ENCODE measurements at places on chromosomes 6 and 20.
A peak's percentile ranks its signal among the peaks of the same experiment; 100 is the strongest.

GRCh38 chr6:41739041-41739440, 3.6 kb upstream of the TFEB start:
- DNase-seq, result no peak

- DNase-seq, result no peak
Observed at GRCh38 chr6:150717419-150717818, 117.7 kb downstream of the PLEKHG1 start.

- DNase-seq, result peak; percentile 58
Observed at GRCh38 chr6:422433-423054, 31.0 kb downstream of the IRF4 start.

GRCh38 chr6:41551857-41552256, 5.7 kb downstream of the FOXP4 start:
- no peak for DNase-seq

DNA sequence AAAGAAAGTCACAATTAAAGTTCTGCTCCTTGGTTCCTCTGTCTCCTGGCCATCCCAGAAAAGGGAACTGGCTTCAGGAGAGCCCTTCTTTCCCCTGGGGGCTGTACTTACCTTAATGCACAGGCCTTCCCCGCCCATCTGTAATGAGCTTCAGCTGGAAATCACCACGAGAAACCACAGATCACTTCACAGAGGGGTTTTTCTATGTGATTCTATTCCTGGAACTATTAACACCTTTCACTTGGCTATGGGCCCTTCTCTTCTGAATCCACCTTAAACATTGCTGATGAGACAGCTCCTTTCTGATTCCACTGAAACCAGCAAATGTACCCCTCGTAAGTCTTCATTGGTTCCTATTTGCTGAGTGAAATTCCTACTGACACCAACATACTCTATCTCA, 80.7 kb downstream of the FOXF2 start:
- DNase-seq, result no peak

DNA sequence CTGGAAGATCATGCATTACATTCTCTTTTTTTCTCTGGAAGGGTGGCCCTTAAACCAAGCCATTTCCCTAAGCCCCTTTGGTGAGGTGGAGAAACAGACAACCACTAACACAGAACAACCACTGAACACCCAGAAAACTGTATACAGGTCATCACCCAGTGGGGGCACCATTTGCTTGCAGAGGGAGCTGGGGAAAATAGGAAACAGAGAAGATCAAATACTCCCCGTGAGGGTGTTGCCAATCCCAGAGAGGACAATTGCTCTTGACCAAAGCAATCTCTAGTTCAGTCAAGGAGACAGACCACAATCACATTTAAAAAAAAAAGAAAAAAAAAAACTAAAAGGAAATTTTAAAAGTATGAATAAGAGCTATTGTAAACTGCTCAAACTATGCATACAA, 865 bp upstream of the DAAM2 start:
- DNase-seq, result no peak

DNA sequence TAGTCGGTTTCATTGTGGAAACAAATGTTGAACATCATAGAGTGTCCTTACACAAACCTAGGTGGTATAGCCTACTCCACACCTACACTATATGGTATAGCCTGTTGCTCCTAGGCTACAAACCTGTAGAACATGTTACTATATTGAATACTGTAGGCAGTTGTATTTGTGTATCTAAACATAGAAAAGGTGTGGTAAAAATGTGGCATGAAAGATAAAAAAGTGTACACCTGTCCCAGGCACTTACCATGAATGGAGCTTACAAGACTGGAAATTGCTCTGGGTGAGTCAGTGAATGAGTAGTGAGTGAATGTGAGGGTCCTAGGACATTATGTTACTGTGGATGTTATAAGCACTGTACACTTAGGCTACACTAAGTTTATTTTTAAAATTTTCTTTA, 103.0 kb downstream of the ZFAND3 start:
- DNase-seq, result no peak

- no peak for DNase-seq
Observed at GRCh38 chr6:20835315-20836010, 301.2 kb downstream of the CDKAL1 start.

DNA sequence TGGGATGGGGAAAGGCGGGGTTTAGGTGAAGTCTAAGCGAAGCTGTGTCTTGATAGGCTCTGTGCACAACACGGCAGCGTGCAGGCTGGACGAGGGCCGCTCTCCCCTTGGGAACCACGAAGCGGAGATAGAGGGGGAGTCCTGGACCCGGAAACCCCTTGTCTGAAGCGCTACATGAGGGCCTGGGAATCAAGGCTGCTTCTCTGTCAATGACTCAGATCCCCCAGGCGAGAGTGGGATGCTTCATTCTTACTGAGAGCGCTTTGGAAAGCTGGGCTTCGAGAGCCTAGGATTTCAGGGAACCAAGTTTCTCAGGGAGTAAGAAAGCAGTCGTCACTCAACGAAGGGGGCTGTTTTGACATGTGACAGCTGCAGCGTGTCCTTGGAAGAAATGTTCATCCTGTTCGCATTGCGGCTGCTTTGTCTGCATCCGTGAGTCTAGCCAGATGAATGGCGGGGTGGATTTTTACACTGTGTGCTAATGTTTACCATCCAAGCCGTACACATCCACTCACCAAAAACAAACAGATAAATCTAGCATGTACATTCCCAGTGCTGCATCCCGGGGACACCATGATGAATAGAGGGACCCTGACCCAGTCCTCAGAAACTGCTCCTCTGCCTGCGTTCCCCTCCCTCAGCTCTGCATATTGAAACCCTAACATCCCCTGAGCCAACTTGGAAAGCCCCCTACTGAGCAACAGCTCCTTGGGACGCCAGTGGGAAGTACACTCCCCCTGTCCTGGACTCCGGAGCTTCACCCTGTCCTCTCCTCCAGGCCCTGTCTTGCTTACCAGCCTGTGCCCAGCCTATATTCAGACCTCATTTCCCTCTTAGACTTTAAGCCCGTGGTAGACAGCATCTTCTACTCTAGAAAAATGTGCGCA, 24.5 kb upstream of the RTF2 start:
- no peak for DNase-seq

DNA sequence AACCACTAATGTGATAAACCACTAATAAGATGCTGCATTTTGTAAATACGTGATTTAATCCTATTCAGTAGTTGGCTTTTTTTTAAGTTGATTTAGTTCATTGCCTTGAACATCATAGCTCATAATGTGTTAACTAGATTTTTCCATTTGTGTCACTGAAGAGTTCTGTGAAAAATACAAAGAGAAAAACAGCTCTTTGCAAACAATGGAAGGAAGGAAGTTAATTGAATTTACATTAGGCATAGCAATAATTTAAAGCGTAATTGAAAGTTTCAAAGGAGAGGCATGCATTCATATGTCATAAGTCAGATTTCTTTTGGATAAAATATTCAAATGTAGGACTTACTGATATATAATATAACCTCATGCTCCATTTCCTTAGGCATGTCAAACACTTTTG, 102.3 kb downstream of the TBC1D7 start:
- DNase-seq, result no peak

DNA sequence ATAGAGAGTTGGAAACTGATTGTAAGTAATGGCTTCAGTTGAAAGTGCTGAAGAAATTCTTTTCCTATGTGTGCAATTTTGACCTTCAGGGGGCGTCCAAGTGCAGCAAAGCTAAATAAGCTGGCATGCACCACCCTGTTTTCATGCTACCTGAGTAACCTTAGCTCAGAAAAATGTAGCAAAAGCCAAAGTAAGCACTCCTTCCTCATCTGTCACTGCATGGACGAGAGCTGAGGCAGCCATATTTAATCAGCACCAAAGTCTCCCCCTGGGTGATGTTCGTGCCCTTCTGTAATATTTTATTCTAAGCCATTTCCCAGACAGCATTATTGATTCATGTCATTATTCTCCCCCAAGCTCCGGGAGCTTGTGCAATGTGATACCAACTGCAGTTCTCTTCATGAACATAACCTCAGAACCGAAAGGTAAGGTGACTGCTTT, 123.1 kb downstream of the RPS12 start:
- DNase-seq, result no peak

DNA sequence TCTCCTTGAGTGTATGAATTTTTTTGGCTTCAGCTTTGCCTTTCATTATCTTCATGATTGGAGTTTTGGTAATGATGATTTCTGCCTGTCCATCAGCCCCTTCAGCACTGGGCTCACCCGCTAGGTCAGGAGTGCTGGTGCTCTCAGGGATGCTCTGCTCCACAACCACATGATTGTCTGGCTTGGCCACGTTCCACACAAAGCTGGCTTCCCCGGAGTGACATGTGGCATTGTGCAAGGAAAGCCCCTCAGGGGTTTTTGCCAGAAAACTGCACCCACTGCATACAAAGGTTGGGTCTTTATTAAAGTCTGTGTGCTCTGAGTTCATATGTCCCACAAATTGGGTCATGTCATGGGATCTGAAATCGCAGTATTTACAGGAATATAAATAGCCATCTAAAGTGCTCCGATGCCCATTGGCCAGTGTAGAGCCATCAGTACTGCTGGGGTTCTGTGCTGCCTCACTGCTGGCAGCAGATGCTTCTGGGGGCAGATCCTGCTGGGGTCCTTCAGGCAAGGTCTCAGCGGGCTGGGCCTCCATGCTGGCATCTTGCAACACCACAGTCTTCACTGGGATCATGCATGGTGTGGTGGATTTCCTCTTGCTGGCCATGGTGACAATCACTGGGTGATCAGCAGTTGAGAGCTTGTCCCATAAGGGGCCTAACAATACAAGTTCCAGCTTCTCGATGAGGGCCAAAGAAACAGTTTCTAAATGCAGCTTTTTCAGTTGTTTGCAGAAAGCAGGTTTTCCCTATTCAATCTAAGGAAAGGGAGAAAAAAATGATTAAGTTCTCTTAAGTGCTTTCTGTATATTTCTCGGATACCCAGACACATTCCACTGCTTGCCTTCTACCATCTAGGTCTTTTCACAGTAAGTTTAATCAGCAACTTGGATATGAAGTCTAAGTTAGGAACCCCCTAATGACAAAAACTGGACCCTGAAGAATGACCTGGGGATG, 67.2 kb downstream of the PLCG1 start:
- no peak for DNase-seq

GRCh38 chr20:48196486-48196885, 411.2 kb upstream of the SULF2 start:
- DNase-seq, result no peak

GRCh38 chr6:15870333-15871043, 207.7 kb upstream of the DTNBP1 start:
- DNase-seq, result no peak

- no peak for DNase-seq
Observed at GRCh38 chr6:37983720-37984501, 164.4 kb downstream of the ZFAND3 start.

GRCh38 chr20:21324126-21324525, 21.0 kb downstream of the XRN2 start:
- DNase-seq, result no peak

DNA sequence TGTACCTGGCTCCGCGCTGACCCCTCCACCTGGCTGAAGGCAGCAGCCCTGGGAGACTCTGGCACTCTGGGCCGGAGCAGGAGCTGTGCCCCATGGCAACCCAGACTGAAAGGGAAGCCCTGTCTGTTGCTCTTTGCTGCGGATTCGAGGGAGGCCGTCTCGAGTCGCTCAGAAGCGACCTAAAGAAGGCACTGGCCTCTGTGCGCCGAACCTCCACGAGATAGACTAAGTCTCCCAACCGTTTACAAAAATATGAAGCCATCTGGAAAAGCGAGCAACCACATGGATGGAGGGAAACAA, 10.5 kb upstream of the TBX18 start:
- no peak for DNase-seq

DNA sequence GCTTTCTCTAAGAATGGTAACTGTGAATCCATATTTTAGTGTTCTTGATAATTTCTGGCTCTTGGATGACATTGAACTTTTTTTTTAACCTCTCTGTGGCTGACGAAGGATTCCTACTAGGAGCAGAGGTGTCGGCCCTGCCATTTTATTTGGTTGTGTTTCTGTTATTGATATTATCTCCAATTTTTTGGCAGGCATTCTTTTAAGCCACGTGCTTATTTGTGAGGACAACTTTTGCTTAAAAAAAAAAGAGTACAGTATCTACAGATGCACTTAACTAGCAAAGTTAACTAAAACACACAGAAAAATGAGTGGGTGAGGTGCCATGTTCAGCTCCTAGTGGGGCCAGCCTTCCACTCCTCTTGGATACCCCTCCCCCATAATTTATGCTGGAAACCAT, 1.1 kb downstream of the FANCE start:
- no peak for DNase-seq

GRCh38 chr20:44426879-44427790, 48.5 kb upstream of the TTPAL start:
- no peak for DNase-seq

- DNase-seq, result no peak
Observed at GRCh38 chr6:124722141-124722878, 239.9 kb upstream of the RNF217 start.

DNA sequence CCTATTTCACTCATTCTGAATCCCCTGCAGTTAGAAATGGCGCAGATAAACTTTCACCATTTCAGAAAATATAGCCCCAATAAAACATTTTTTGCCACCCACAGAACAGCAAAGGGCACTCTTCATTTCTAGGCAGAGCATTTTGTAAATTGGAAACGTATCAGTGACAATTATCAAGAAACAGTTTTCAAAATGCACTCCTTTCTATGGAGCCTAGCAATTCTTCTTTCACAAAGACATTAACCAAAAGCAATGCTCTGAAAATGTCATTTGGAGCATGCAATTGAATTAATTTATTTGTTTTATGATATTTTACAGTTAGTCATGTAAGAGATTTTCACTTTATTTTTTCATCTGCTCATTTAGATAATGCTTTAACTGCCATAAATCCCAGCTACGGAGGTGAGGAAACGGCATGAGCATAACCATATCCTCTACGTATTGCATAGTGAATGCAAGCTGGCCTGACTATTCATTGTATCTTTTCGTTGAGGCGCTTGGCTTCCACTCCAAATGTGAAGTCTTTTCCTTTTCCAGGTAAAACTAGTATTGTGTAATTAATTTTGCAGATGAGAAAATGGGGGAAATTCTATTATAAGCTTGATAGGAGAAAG, 813.4 kb downstream of the C6orf118 start:
- DNase-seq, result no peak

DNA sequence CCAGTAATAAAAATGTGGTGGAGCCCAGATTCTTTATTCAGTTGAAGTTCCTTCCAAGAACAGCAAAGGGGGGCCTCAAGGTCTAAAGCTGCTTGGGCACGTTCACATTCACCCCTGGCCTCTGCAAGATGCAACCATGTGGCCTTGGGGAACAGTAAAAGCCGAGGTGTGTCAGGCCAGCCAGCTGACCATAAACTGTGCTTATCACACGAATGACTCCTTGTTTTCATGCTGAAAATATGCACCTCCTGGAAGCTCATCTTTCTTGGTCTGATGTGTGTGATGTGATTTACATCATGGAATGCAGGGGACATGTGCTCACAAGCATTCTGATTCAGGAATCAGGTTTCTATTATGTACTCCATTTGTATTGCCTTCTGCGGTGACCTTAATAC, 211.6 kb upstream of the MARCKS start:
- no peak for DNase-seq

GRCh38 chr20:19888269-19888671, 128.9 kb upstream of the NAA20 start:
- no peak for DNase-seq

All from stimulated activated CD8-positive, alpha-beta memory T cell treated with anti-CD3 and anti-CD28 coated beads, Interleukin-15, amount 100 ng/mL, for 4 hours (primary cell).